ENCODE measurements at places on chromosomes 2 and 18.
A peak's percentile ranks its signal among the peaks of the same experiment; 100 is the strongest.

DNA sequence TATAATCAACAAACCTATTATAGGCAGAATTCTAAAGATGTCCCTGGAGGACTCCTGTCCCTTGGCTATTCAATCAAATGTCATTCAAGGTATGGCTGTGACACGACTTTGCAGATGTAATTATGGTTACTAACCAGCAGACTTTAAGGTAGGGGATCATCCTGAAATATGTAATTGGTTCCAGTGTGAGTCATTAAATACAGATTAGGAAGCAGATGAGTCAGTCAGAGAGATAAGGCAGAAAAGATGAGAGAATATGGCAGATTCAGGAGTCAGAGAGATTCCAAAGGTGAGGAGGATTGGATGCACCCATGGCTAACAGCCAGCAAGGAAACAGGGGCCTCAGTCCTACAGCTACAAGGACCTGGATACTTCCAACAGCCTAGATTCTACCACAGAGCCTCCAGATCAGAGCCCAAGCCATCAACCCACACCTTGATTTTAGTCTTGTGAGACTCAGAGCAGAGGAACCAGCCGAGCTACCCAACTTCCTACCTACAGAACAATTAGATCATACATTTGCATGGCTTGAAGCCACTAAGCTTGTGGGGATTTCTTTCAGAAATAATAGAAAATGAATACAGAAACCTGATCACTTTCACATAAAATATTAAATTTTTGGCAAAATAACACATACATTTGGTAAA lies 11.2 kb upstream of the PROM2 start:
- no peak for DNase-seq

DNA sequence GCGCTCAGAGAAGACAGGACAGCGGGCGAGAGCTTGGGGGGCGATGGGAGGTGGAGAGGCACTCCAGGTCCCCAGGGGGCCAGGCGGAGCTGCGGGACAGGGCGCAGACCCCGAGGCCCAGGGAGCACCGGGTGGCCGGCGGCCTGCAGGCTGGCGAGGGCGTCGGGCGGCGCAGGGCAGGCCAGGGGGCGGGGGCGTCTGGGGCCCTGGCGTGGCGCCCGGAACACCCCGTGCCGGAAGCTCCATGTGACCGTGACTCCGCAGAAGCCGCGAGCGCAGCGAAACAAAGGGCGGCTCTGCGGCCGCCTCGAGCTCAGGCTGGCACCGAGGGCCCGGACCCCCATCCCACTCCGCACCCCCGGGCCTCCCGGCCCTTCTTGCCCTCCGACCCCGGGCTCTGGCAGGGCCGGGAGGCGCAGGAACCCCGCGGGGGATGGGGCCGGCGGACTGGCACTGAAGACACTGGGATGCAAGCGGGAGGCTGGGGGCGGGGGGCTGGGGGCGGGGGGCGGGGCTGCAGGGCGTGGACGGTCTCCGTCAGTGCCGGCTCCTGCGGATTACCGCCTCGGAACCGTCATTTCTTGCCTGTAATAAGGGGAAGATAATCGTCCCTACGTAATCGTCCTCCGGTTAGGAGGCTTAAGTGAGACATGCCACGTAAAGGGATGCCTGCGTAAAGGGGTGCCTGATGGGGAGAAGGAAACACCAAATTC lies 19.1 kb downstream of the SH2D6 start:
- peak; percentile 84 for DNase-seq

DNA sequence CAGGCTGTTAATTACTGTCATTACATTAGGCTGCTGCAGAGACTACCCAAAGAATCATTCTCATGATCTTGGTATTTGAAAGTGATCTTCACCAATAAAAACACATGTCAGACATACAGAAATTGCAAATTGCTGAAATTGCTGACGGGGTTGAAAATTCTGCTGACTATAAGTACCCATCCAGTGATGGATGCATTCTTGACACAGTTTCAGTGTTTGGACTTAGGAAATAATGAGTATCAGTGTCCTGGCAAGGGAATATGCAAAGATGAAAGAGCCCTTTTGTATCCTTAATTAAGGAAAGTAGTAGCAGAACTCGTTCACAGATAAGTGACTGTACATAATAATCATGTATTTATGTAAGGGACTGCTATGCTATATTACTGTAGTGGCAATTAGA lies 221.1 kb upstream of the ATP5MC3 start:
- DNase-seq = no peak

GRCh38 chr2:61471905-61472805 lies 1.3 kb upstream of the USP34 start:
- peak; percentile 37 for DNase-seq

DNA sequence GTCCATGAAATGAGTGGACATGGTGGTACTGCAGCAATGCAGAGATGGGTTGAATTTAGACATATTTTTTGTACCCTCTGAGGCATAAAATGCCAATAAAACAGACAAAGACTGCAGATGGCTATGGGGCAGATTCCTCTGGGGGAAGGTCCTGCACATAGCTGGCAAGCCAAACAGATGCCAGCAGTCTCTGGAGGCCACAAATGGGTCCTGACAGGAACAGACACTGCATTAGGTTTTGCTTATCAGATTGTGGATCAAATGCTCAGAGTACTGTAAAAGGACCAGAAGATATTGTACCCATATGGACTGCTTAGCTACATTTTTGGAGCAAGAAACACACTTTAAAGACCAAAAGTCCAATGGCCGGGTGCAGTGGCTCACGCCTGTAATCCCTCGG lies 40.9 kb upstream of the ORC2 start:
- no peak for DNase-seq

- DNase-seq = no peak
Observed at GRCh38 chr2:32783933-32784332, 156.1 kb downstream of the TTC27 start.

GRCh38 chr2:234836271-234836670 lies 115.5 kb upstream of the SH3BP4 start:
- DNase-seq = no peak

GRCh38 chr2:64211276-64211921 lies 67.2 kb upstream of the PELI1 start:
- DNase-seq = no peak

DNA sequence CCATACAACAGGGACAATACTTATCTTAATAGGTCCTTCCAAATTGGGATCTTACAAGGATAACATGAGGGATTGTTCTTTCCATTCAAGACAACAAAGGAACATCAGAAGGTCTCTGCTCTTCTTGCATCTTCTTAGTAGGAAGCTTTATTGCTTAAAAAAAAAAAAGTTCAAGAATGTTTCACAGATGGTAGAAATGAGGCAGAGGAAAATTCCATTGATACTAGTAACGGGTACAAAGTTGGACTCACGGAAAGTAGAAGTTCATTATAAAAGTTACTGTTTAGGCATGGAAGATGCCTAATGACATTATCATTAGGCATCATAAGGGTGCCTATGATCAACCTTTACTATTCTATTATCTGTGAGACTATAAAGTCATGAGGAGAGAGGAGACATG lies 136.2 kb downstream of the LAMA3 start:
- DNase-seq = no peak

- DNase-seq = no peak
Observed at GRCh38 chr2:236026841-236027240, 141.3 kb downstream of the GBX2 start.

DNA sequence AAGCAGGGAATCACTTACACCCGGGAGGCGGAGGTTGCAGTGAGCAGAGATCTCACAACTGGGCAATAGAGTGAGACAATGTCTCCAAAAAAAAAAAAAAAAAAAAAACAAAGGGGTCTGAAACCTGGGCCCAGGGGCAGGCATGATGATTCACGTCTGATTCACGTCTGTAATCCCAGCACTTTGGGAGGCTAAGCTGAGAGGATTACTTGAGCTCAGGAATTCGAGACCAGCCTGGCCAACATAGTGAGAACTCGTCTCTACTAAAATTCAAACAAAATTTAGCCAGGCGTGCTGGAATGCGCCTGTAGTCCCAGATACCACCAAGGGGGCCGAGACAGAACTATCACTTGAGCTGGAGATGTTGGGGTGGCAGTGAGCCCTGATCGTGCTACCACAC lies 30.3 kb downstream of the TEX44 start:
- no peak for DNase-seq

GRCh38 chr18:31738460-31739407 lies 21.9 kb downstream of the SLC25A52 start:
- no peak for DNase-seq

- no peak for DNase-seq
Observed at GRCh38 chr2:70766357-70767078, 1.5 kb downstream of the ADD2 start.

GRCh38 chr2:151729837-151730236 lies 4.4 kb downstream of the NEB start:
- DNase-seq = no peak

Measured in RPMI8226 (cell line).